Activated naive CD8-positive, alpha-beta T cell treated with anti-CD3 and anti-CD28 coated beads, Interleukin-2, amount 10 ng/mL, durations not matched to agents 7 days and 5 days (primary cell): ENCODE measurements at places on chromosomes 1 and 21. TPM values are rescaled to one million over a fixed set of nuclear protein-coding genes. Genes with fewer than 3 reads are reported as not detected.
A peak's percentile ranks its signal among the peaks of the same experiment; 100 is the strongest.

The C4BPA gene
- total RNA-seq = not detected

DNA sequence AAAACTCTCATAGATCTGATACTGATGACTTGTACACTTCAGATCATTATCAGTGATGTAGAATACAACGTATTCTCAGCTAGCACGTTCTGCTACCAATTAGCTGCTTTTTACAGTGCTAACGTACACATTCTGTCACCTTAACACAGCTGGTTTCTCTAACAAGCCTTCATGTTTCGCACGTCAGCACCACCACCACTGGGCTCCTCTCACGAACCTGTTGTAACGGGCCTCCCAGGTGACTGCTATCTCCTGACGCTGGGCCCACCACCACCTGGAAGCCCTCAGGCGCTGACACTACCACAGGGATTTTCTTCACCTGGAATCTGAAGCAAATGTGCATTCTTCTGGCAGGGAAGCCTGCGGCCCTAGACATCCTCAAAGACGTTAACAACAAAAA, 19.8 kb downstream of the TOMM20 start:
- H3K4me3 ChIP-seq = no peak overlapping the region
- H3K27me3 ChIP-seq = no peaks in the 10 kb centered on the region
- no peak overlapping the region for H3K27ac ChIP-seq
- peaks cover 43% of the 10 kb centered on the region for H3K36me3 ChIP-seq
- H3K4me1 ChIP-seq = peaks cover 21% of the 10 kb centered on the region

- H3K27me3 ChIP-seq = peaks cover 2% of the 10 kb centered on the region
- no peak overlapping the region for H3K4me3 ChIP-seq
- H3K27ac ChIP-seq = no peak overlapping the region
- no peak for DNase-seq
- H3K36me3 ChIP-seq = no peaks in the 10 kb centered on the region
These were observed 261.2 kb downstream of the PTPRU start for GRCh38 chr1:29497395-29498125.

GRCh38 chr1:76145332-76145731, 70.8 kb downstream of the ST6GALNAC3 start:
- peaks cover 2% of the 10 kb centered on the region for H3K4me1 ChIP-seq
- H3K4me3 ChIP-seq = no peak overlapping the region
- H3K27ac ChIP-seq = no peak overlapping the region
- no peaks in the 10 kb centered on the region for H3K36me3 ChIP-seq
- DNase-seq = no peak
- peaks cover 4% of the 10 kb centered on the region for H3K27me3 ChIP-seq

DNA sequence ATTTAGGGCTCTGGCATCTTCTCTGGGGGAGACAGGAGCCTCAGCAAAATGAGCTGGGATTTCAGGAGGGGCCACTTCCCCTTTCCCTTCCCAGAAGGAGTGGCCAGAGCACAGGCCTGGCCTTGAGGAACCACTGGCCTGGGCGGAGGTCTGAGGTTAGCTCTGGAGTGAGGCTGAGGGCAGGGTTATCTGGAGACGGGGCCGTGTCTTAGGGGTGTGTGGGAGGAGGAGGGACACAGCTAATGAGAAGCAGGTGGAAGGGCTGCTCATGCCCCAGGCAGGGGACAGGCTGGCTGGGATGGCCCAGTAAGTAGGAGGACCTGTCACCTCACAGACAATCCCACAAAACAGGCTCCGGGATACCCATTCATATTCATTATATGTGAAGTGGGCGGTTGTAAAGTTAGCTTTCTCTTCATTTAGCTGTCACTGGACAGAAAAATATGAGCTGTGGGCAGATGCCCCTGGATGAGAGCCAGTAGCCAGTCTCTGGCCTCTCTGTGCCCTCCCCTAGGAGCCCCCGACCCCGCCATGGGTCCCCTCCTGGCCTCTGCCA, 12.4 kb downstream of the ALX3 start:
- no peak overlapping the region for H3K27ac ChIP-seq
- no peak for DNase-seq
- H3K4me3 ChIP-seq = no peak overlapping the region
- no peaks in the 10 kb centered on the region for H3K27me3 ChIP-seq

GRCh38 chr1:40153073-40153770, 8.0 kb upstream of the RLF start:
- H3K4me3 ChIP-seq = peak overlapping the region; percentile 39
- DNase-seq = no peak
- H3K4me1 ChIP-seq = peaks cover 6% of the 10 kb centered on the region
- no peaks in the 10 kb centered on the region for H3K36me3 ChIP-seq

- peak overlapping the region; percentile 93 for H3K4me3 ChIP-seq
- DNase-seq = peak; percentile 78
- peak overlapping the region; percentile 99 for H3K27ac ChIP-seq
- H3K36me3 ChIP-seq = peaks cover 26% of the 10 kb centered on the region
- H3K4me1 ChIP-seq = peaks cover 18% of the 10 kb centered on the region
These were observed 506 bp downstream of the JUN start for GRCh38 chr1:58783090-58783992.

- no peak overlapping the region for H3K27ac ChIP-seq
- H3K4me3 ChIP-seq = no peak overlapping the region
- H3K27me3 ChIP-seq = no peaks in the 10 kb centered on the region
- H3K36me3 ChIP-seq = no peaks in the 10 kb centered on the region
- H3K4me1 ChIP-seq = peaks cover 12% of the 10 kb centered on the region
These were observed 198.9 kb upstream of the UBE2U start for GRCh38 chr1:64004451-64005025.

DNA sequence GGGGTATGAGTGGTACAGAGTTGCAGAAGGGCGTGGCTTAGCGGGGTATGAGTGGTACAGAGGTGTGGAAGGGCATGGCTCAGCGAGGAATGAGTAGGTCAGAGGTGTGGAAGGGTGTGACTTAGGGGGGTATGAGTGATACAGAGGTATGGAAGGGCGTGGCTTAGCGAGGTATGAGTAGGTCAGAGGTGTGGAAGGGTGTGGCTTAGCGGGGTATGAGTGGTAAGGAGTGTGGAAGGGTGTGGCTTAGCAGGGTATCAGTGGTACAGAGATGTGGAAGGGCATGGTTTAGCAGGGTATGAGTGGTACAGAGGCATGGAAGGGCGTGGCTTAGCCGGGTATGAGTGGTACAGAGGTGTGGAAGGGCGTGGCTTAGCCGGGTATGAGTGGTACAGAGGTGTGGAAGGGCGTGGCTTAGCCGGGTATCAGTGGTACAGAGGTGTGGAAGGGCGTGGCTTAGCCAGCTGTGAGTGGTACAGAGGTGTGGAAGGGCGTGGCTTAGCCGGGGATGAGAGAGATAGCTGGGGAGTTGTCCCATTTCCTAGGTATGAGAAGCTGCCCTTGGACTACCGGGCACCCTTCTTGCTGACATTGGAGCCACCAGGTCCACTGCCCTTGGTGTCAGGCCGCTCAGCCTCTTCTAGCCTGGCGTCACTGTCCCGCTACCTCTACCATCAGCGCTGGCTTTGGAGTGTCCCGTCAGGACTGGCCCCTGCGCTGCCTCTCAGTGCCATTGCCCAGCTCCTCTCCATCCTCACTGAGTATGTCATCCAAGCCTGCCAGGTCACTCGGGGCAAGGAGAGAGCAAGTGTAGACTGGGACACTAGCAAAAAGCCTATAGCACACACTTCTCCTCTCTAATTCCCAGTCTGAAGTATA, 29.8 kb downstream of the HYI start:
- no peaks in the 10 kb centered on the region for H3K27me3 ChIP-seq
- H3K27ac ChIP-seq = no peak overlapping the region
- DNase-seq = no peak
- H3K4me1 ChIP-seq = peaks cover 5% of the 10 kb centered on the region

The NKAIN1 gene
- 0.97 TPM for total RNA-seq

GRCh38 chr1:160206036-160206389, 829 bp downstream of the PEA15 start:
- no peaks in the 10 kb centered on the region for H3K27me3 ChIP-seq
- H3K4me3 ChIP-seq = peak overlapping the region; percentile 91
- peaks cover 29% of the 10 kb centered on the region for H3K4me1 ChIP-seq

- H3K4me1 ChIP-seq = no peaks in the 10 kb centered on the region
- H3K36me3 ChIP-seq = no peaks in the 10 kb centered on the region
- DNase-seq = no peak
These were observed 42.2 kb downstream of the KCNK1 start for GRCh38 chr1:233656032-233656635.

The DIO1 gene
- not detected for total RNA-seq

GRCh38 chr1:212542761-212543187, 65.8 kb upstream of the ATF3 start:
- no peaks in the 10 kb centered on the region for H3K36me3 ChIP-seq
- peaks cover 29% of the 10 kb centered on the region for H3K27me3 ChIP-seq
- no peak for DNase-seq

GRCh38 chr1:201739492-201740085, 89.4 kb upstream of the IPO9 start:
- no peaks in the 10 kb centered on the region for H3K36me3 ChIP-seq
- DNase-seq = peak; percentile 54
- peaks cover 14% of the 10 kb centered on the region for H3K4me1 ChIP-seq
- H3K27me3 ChIP-seq = peaks cover 47% of the 10 kb centered on the region
- H3K27ac ChIP-seq = peak overlapping the region; percentile 25

DNA sequence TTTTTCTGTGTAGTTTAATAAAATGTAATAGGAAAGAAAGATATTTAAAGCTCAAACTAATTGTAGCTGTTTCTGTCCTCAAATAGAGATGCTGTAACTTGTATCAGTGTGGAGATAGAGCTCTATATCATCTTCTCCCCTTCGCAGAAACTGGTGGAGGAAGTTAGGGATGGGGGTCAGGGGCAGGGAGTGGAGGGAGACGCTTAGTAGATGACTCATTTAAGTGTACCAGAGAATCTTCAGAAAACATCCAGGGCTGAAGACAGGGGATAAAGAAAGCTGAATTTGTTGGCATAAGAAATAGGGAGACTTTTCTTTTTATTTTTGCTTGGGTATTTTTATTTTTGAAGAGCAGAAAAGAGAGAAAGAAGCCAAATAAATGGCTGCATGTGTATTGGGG, 282.6 kb upstream of the DPYD start:
- DNase-seq = no peak
- no peaks in the 10 kb centered on the region for H3K27me3 ChIP-seq
- no peak overlapping the region for H3K27ac ChIP-seq
- H3K36me3 ChIP-seq = no peaks in the 10 kb centered on the region
- no peaks in the 10 kb centered on the region for H3K4me1 ChIP-seq
- H3K4me3 ChIP-seq = no peak overlapping the region

The TBX19 gene
- 3.2 TPM for total RNA-seq

The KCNK2 gene
- not detected for total RNA-seq

GRCh38 chr1:238690415-238690814, 696.0 kb upstream of the CHRM3 start:
- no peaks in the 10 kb centered on the region for H3K4me1 ChIP-seq
- no peaks in the 10 kb centered on the region for H3K36me3 ChIP-seq
- DNase-seq = no peak
- H3K27me3 ChIP-seq = no peaks in the 10 kb centered on the region
- no peak overlapping the region for H3K4me3 ChIP-seq
- H3K27ac ChIP-seq = no peak overlapping the region

The CAMK1G gene
- total RNA-seq = not detected

- H3K4me1 ChIP-seq = peaks cover 27% of the 10 kb centered on the region
- peak; percentile 53 for DNase-seq
- H3K4me3 ChIP-seq = peak overlapping the region; percentile 52
- no peaks in the 10 kb centered on the region for H3K36me3 ChIP-seq
- H3K27me3 ChIP-seq = peaks cover 12% of the 10 kb centered on the region
- H3K27ac ChIP-seq = peak overlapping the region; percentile 63
These were observed 47.5 kb upstream of the CRNN start for GRCh38 chr1:152461544-152461943.

- H3K36me3 ChIP-seq = peaks cover 6% of the 10 kb centered on the region
- H3K4me1 ChIP-seq = no peaks in the 10 kb centered on the region
- peaks cover 9% of the 10 kb centered on the region for H3K27me3 ChIP-seq
- no peak overlapping the region for H3K4me3 ChIP-seq
These were observed 28.4 kb upstream of the CEP350 start for GRCh38 chr1:179925922-179926849.

- peaks cover 5% of the 10 kb centered on the region for H3K27me3 ChIP-seq
- no peak for DNase-seq
- H3K36me3 ChIP-seq = no peaks in the 10 kb centered on the region
- H3K4me3 ChIP-seq = no peak overlapping the region
- H3K27ac ChIP-seq = no peak overlapping the region
These were observed 33.5 kb upstream of the C1orf53 start for GRCh38 chr1:197868751-197869489.

DNA sequence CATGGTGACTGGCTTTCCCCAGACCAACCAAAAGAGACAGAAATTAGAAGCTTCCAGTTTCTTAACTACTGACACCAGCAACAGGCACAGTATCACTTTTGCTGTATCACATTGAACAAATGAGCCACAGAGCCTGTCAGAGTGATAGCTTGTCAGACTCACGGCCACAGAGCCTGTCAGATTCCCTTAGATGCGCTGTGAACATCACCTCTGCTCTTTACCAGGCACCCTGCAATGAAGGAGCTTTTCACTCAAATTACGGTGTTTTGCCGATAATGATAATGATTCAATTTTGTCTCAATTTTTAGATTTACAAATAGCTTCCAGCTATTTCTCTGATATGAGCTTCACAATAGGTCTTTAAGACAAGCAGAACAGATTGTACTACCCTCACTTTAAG, 107.9 kb upstream of the GNG12 start:
- no peak for DNase-seq
- no peaks in the 10 kb centered on the region for H3K36me3 ChIP-seq
- H3K4me3 ChIP-seq = no peak overlapping the region
- no peaks in the 10 kb centered on the region for H3K4me1 ChIP-seq
- no peak overlapping the region for H3K27ac ChIP-seq

- H3K4me1 ChIP-seq = peaks cover 26% of the 10 kb centered on the region
- no peak overlapping the region for H3K27ac ChIP-seq
- no peak overlapping the region for H3K4me3 ChIP-seq
- no peaks in the 10 kb centered on the region for H3K27me3 ChIP-seq
These were observed 83.0 kb upstream of the IVNS1ABP start for GRCh38 chr1:185400052-185400451.

GRCh38 chr1:181674617-181675016, 191.3 kb downstream of the CACNA1E start:
- no peak overlapping the region for H3K27ac ChIP-seq
- no peak for DNase-seq
- H3K27me3 ChIP-seq = peaks cover 10% of the 10 kb centered on the region
- no peaks in the 10 kb centered on the region for H3K36me3 ChIP-seq
- no peaks in the 10 kb centered on the region for H3K4me1 ChIP-seq

DNA sequence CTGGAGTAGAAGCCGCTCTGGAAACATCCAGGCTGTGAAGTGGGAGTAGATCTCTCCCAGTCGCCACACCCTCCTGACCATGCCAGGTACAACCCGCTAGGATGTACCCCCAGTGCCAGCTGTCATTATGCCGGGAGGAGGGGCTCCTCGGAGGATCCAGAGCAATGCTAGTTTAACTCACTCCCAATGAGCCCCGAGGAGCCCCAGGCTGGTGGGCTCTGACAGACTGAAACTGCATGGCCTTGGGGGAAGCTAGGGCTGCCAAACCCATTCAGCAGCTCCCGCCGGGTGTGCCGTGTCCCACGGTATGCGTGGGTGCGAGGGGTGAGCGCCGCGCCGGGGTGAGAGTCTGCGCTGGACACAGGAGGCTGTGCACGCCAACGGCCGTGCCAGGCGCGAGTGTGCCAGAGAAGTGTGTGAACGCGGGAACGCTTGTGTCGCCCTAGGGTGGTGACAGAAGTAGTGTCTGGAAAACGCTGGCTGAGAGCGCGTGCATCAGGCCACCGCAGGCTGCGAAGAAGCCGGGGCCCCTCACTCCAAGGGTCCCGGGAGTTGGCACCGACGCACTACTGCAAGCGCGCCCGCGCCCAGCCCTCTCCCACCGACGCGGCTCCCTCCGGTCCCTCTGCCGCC, 177.1 kb upstream of the EDN2 start:
- peak; percentile 59 for DNase-seq
- peaks cover 55% of the 10 kb centered on the region for H3K4me1 ChIP-seq
- H3K36me3 ChIP-seq = peaks cover 2% of the 10 kb centered on the region
- peak overlapping the region; percentile 71 for H3K27ac ChIP-seq
- H3K4me3 ChIP-seq = peak overlapping the region; percentile 92

The CHI3L2 gene
- 30.5 TPM for total RNA-seq

- no peak overlapping the region for H3K4me3 ChIP-seq
- no peak overlapping the region for H3K27ac ChIP-seq
- DNase-seq = no peak
- no peaks in the 10 kb centered on the region for H3K27me3 ChIP-seq
These were observed 380.6 kb upstream of the ZRANB2 start for GRCh38 chr1:71461416-71461815.
